ENCODE measurements at places on chromosomes 13 and 19.

GRCh38 chr13:51243832-51244231, 21.6 kb downstream of the FAM124A start:
- no peak for DNase-seq

- no peak for DNase-seq
Observed at GRCh38 chr19:6236310-6237291, 43.2 kb downstream of the MLLT1 start.

DNA sequence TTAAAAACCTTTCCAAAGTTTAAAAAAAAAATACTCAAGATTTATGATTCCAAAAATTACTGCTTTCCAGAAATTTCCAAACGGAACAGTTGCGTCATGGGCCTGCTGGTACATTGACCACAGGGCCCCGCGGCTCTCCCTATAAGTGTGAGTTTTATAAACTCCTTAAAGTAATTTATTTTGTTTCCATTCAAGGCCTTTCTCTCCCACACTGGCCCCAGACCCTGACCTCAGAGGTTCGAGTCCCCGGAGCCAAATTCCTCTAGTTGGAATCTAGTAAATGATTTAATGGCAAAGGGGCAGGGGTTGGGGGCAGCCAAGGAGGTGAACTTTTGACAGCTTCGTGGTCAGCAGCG, 97.5 kb downstream of the INSR start:
- DNase-seq = no peak

DNA sequence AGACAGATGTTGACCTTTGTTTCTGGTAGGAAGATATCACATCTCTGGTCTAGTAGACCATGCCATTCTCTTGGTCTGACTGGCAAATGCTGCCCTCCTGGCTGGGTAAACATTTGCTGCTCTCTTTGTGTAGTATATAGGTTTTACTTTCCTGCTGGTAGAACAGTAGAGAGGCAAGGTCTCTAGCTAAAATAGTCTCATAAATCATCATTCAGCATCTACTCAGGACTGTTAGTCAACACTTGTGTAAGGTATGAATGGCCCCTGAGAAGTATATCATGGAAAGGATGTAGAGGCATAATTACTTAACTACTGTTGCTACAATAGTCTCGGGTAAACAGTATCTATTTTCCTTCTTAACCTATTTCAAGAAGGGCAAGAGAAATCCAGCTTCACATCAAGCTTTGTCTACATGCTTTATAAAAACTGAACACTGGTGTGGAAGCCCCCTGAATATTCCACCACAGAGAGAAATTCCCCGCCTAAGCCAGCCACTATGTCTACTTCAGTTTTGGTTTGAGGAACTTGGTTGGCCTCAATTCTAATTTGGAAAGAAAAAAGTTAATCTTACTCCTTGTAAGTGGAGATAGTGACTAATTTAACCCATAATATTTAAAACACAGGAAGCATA, 18.4 kb upstream of the MYCBP2 start:
- no peak for DNase-seq

DNA sequence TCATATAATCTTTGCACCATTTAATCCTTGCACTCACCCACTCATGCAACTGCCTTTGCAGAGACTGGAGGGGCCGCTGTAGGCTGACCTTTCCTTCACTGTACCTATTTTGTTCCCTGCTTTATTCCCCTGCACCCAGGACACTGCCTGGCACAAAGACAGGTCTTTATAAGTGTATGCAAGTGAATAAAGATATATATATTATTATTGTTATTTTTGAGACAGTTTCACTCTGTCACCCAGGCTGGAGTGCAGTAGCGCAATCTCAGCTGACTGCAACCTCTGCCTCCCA, 3.8 kb downstream of the ALOX5AP start:
- DNase-seq = no peak

DNA sequence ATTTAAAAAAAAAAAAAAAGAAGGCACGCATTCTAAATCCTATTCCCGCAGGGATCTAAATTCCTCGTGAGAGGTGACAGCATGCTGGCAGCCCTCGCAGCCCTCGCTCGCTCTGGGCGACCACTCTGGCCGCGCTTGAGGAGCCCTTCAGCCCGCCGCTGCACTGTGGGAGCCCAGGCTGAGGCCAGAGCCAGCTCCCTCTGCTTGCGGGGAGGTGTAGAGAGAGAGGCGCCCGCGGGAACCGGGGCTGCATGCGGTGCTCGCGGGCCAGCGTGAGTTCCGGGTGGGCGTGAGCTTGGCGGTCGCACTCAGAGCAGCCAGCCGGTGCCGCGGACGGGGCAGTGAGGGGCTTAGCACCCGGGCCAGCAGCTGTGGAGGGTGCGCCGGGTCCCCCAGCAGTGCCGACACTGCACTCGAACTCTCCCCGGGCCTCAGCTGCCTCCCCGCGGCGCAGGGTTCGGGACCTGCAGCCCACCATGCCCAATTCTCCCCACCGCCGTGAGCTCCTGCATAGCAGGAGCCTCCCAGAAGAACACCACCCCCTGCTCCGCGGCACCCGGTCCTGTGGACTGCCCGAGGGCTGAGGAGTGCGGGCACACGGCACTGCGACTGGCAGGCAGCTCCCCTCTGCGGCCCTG, 553.9 kb downstream of the LMO7 start:
- DNase-seq = no peak

- DNase-seq = no peak
Observed at GRCh38 chr13:43850873-43851272, 28.7 kb downstream of the CCDC122 start.

- no peak for DNase-seq
Observed at GRCh38 chr13:26236296-26236695, 14.2 kb upstream of the RNF6 start.

- DNase-seq = no peak
Observed at GRCh38 chr13:45174478-45174877, 26.4 kb downstream of the KCTD4 start.

GRCh38 chr13:74575729-74576125, 441.5 kb upstream of the KLF12 start:
- peak; percentile 38 for DNase-seq

DNA sequence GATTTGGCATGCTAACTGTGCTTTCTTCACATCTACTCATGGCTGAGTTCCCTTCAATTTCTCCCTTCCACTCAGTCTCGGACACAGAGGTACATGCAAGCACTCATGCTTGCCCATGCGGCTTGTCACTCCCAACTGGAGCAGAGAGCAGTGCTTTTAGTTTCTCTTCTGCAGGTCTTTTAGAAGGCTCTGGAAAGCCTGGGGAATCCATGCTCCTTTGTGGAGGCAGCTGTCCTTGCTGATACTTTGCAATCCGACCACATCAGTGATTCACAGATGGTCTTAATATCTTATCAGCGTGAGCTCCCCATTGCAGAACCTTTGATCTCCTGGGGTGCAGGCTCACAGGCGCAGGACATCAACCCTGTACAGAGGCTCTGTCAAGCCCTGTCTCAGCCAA, 203.9 kb downstream of the COL4A1 start:
- no peak for DNase-seq

GRCh38 chr13:87093399-87093798, 577.8 kb upstream of the SLITRK5 start:
- no peak for DNase-seq

DNA sequence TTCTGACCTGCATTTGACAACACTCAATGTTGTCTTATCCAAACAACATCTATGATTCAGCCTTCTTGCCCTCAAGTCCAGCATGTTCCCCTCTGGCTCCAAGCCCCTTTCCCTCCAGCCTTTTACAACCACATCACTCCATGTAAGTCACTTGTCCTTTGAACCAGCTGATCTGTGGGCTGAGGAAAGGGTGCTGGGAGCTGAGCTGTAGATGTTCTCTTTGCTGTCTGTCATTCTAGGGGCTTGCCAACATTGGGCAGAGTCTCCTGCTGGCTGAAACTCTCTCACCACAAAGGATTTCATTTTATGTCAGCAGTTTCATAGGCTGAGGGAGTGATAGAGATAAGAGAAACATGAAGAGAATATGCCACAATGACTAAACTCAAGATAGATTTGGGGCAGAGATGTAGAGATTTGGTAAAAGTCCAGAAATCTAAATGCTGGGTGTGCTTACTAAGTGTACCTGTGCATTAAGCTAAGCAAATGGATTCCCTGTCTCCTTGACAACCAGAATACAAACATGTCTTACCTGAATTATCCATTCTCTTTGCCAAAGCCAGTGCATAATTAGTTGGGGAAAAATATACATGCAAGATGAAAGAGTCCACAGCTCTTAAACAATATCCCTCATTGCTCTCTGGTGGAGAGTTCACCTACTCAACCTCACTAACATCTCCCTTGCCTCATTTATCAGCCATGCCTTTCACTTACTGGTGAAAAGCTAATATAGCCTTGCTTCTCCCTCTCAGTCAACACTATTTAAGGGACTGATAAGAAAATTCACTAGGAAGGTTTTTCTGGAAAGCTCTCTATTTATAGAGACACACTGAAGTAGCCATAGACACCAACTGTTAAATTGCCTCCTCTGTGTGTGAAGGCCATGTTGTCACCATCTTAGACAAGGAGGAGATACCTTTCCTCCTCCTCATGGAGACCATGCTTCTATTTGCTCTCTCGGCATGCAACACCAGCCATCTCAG, 175.5 kb upstream of the SERP2 start:
- no peak for DNase-seq

GRCh38 chr13:78845656-78846365, 186.9 kb upstream of the OBI1 start:
- no peak for DNase-seq

- no peak for DNase-seq
Observed at GRCh38 chr19:15563931-15564330, 51.1 kb upstream of the CYP4F8 start.

- DNase-seq = no peak
Observed at GRCh38 chr19:2747349-2747748, 7.5 kb upstream of the SLC39A3 start.

DNA sequence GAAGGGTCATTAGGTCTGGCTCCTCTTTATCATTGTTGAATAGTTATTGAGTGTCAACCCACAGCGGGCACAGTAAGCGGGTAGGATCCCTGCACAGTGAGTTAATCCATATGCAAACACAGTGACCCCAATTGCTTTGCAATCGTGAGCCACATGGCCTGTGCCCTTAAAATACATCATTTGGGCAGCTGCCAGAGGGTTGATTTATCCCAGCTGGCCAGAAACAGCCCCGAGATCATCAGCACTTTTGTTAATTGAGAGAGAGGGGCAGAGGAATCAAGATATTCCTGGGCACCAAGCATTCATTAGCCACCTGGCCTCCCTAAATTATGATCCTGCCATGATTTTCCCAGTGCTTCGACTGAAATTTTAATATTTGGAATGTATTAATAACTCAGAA, 9.8 kb upstream of the CNMD start:
- DNase-seq = no peak

Measured in activated CD8-positive, alpha-beta memory T cell treated with anti-CD3 and anti-CD28 coated beads, Interleukin-2, amount 50 U/mL, for 4 hours (primary cell).